ENCODE measurements at places on chromosomes 12 and 14.
A peak's percentile ranks its signal among the peaks of the same experiment; 100 is the strongest.

DNA sequence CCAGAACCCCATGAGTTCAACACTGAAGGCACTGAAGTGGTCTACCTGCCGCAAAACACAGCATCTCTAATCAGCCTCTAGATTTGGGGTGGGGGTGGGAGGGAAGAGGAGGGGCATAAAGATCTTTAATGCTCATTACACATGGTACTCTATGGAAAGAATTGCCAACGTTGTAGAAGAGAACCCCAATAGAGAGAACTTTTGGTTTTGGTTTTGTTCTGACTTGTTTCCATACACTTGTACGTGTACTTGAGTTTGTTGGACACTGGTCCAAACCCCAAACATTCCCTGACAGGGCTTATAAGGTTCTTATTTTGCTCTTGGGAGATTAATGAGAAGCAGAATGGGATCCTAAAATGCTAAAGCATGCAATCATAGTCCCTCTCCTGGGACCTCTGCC is 31.0 kb downstream of the GNPTAB start:
- DNase-seq = no peak

DNA sequence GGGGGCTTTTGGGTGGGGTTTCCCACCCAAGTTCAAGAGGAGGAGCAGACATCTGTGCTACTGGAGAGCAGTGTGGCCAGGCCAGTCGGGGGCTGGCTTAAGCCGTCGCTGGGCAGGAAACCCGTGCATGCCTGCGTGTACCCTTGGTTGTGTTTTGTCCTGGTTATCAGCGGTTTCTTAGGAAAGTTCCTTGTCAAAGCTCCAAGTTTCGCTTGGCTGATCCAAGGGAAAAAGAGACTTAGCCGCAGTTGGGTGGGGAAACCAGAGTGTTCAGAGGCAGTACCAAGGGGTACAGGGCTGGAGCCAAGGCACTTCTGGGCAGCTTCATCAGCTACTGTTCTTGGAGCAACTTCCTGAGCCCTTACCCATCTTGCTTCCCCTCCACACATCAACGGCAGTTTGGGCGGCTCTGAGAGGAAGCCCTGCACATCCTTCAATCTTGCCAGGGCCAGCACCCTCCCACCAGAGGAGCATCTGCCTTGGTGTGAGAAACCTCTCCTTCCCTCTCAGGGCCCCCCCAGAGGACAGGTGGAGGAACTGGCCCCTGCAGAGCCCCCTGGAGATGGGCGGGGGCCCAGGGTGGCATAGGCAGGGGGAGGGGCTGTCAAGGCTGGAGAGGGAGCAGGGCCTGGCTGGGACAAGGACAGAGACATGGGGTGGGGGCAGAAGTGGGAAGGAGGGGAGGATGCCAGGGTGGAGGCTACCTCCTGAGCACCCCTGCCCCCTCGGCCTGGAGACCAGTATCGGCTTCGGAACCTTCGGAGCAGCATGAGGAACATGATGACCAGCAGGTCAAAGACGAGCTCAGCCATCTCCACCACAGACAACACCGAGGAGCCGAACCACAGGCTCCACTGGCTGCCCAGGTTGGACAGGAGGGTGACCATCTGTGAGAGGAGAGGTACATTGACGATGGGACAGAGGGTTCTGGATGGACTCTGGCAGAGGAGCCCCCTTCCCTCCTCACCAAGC is 5.8 kb upstream of the TNFRSF1A start:
- no peak for DNase-seq

GRCh38 chr14:70886421-70887206 is 20.6 kb upstream of the PCNX1 start:
- DNase-seq = no peak

DNA sequence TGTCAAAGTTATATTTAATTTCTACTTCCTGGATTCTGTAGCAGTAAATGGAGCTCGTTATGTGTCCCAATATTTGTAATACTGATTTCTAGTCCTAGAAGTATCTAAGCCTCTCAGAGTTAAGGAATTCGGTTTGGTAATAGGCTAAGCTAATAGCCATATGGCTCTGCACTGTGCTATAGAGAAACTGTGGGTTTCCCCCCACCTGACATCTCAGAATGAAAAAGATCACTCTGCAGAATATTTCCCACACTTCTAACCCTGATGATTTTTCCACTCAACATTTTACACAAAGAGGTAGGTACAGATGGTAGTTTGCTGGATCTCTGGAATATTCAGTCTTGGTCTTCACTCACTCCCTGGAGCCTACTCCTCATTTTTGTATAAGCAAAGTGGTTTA is 71.2 kb downstream of the BORCS5 start:
- no peak for DNase-seq

GRCh38 chr12:19527866-19528265 is 88.6 kb downstream of the AEBP2 start:
- no peak for DNase-seq

DNA sequence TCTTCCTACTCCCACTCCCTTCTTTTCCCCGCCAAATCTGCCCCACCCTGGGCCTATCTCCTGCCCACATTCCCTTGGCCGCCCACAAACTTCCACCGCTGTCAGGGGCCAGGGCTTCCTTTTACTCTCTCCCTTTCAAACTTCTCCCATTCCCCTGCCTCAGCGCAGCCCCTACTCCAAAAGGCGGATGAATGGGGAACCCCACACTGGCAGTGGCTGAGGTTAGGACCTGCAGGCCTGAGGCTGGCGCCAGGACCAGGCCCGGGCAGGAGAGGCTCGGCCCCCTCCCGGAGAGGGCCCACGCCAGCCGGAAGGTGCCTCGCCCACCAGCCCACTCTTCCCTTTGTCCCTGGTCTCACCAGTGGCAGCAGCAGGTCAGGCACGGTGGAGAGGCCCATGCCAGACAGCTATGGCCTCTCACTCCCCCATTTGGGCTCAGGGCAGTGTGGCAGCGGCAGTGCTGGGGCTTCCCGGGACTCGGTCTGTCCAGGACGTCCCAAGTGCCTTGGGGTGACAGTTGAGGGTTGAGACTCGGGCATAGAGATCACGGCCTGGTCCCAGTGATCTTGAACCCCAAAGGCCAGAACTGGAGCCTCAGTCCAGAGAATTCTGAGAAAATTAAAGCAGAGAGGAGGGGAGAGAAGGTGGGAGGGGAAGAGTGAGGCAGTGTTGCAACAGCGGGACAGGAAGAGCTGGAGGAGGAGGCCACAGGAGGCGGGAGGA is at the start of gene TNFRSF1A:
Gene TNFRSF1A (minus strand): TSS at position 660 of the 723 bp plus-strand sequence. CDS start 262 bp downstream, at position 398.
- DNase-seq = peak; percentile 88
